ENCODE measurements at places on chromosomes 2 and 18.

- DNase-seq = no peak
These were observed 925.7 kb downstream of the DCDC2C start for GRCh38 chr2:4628998-4629501.

DNA sequence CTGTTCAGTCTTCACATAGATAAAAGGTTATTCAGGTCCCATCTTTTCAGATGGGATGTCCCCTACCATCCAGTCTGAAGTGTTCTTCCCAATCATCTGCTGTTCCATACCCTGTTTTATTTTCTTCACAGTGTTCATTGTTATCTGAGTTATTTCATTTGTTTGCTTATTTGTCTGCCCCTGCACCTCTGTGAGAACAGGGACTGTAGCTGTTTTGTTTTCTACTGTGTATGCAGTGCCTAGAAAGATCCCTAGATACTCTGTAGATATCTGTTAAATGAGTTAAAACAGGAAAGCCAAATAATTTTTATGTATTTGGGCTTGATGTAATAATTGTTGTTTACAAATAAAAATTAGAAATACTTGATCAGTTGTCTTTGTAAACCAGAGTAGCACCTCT, 34.2 kb downstream of the SMAD4 start:
- no peak for DNase-seq

GRCh38 chr2:48545244-48545643, 15.3 kb downstream of the STON1 start:
- no peak for DNase-seq

DNA sequence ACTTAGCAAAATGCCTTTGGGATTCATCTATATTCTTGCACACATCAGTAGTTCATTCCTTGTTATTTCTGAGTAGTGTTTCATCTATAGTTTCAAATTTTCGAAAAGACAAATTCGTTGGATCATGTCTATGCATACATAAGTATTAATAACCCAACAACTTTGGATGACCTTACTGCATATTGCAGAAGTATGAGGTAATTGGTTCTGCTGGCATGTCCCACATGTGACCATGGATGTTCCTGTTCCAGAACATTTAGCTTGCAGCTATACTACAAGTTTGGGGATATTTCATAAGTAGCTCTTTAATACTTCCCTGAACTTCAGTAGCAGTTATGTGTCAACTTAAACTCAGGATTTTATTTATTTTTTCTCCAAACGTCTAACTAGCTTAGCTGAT, 44.9 kb downstream of the APLF start:
- no peak for DNase-seq

GRCh38 chr2:4844881-4845280, 847.3 kb upstream of the SOX11 start:
- DNase-seq = no peak

DNA sequence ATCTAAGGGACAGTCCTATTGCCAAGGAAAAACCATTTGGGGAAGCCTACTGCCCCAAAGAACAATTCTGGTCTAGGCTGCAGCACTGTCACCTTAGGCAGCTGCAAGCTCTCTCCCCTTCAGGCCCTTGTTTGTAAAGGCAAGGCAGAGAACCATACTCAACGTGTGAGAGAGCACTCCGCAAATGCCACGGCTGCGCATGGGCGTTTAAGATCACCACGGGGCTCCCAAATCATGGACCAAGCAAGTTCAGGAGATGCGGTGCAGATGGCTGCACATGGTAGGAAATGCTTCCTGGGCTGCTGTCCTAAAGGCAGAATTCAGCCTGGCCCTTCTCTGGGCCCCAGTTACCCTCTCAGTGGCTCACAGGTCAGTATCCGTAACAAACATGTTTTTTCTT, 15.5 kb downstream of the ERFE start:
- DNase-seq = no peak

- DNase-seq = no peak
These were observed 123.5 kb downstream of the ATAD2B start for GRCh38 chr2:23803264-23803964.

DNA sequence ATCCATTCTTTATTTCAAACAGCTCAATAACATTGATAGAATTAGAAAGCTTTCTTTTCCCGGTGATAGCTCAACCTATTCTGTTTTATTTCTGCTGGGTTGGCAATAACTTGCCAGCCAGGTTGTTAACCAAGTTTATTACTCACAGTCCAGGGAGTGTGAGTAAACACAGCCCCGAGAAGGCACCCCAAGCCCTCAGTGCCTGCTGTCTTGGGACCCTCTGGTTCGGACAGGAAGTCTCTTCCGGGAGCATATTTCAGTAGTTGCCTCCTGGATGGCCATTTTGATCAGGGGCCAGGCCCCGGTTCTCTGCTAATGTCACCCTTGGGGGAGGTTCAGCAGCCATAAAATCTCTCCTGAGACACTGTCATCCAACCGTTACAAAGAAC, 176.8 kb downstream of the INO80D start:
- DNase-seq = no peak

DNA sequence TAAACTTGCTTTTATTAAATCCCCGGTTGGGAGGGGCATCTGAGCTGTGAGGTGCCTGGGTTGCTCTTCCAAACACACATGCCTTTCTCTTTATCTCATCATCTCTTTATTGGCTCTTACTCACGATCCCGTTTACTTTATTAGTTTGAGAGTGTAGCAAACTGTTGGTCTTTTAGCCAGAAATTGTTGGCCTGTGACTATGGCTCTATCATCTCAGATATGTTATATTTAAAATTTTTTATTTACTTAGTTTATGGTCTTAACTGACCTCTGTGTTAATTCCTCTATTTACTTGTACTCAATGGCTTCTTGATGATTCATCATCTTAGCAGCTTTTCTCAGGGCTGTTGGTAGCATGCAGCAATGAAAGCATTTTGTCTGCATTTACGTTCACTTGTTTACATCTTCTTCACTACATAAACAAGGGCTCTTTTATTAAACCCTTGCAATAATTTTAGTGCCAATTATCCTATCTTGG, 408.4 kb downstream of the HRH4 start:
- DNase-seq = no peak

DNA sequence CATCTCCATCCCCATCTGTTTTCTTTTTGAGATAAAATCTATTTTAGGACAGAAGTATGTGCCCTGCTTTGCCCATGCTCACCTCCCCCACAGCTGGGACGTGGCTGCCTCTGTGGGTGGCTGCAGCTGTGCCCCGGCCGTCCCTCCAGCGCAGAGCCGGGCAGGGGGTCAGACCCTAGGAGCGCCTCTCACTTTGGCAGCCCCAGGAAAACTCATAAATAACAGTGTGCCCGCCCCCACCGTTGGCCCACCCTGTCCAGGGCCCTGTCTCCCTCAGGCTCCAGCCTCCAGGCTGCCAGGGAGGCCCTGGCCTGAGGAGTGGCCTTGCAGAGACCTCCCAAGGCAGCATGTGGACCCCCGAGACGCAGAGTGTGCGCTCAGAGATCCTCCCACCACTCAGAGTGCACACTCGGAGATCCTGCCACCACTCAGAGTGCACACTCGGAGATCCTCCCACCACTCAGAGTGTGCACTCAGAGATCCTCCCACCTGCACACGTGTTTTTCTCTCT, 178.1 kb downstream of the TWIST2 start:
- no peak for DNase-seq

- no peak for DNase-seq
These were observed 100.8 kb upstream of the TFPI start for GRCh38 chr2:187655001-187655400.

GRCh38 chr2:121427187-121427689, 103.4 kb upstream of the RNU4ATAC start:
- DNase-seq = no peak

DNA sequence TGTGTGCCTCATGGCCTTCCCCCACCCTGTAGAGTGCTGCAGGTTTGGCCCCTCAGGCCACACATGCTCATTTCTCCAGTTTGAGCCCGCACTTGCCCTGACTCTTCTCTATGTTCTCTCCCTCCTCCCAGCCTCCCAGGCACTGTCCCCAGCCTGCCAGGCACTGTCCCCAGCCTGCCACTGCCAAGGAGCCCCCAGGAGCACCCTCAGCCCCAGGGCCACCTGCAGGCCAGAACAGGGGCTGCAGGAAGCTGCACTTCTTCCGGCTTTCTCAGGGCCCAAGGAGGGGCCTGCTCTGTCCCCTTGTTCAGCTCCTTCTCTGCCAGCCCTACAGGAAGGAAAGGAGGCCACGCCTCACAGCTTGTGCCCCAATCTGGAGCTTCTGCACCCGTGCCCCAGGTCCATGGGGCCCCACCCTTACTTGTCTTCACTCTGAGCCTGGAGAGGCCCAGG, 31.6 kb downstream of the CYP26B1 start:
- no peak for DNase-seq

GRCh38 chr2:121297217-121297830, 12.3 kb upstream of the TFCP2L1 start:
- DNase-seq = no peak

DNA sequence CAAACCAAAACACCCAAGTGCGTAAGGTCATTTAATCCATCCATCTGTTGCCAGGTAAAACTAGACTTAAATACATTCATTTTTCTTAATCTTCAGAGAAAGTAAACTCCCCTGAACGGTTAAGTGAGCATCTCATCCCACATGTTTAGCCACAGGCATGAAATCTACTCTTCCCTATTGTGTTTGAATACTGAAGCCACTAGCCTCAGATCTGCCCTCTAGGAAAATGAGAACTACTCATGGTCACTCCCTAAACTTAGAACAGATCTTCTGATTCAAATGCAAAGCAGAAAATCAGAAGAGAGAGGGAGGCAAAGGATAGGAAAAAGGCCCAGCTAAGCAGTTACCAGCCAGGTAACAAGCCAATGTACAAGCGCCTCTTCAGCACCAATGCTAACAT, 7.1 kb downstream of the TMEM247 start:
- no peak for DNase-seq

GRCh38 chr2:84052913-84053312, 406.2 kb downstream of the SUCLG1 start:
- DNase-seq = no peak

DNA sequence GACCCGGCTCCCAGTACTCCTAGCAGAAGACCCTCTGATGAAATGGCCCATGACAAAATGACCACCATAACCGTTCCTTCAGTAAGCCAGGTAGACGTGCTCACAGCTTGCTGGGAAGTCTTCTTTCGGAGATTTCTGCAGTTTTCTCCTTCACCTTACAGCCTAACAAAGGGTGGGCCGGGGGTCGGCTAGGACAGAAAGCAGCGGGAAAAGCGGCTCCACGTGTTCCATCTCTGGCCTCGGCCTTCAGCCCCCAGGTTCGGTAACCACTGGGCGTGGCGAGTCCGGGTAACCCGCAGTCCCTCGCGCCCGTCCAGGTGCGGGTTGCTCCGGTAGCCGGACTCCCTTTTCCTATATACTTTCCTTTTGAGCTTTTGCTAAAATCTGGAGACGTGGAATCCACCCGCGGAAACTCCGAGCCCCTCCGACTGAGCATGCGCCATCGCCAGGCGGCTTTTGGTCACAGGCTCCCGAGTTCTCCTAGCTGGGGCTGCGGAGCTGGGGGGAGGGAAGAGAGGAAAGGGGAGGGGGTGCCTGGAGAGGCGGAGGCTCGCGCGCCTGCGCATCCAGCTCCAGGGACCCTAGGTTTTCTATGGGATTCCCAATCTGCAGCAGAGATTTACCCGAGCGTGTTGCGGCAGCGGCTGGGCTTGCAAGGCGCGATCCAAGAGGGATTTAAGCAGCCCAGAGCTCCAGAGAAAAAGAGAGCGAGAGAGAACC, at the start of gene VSNL1:
TSS of gene VSNL1 (plus strand) at position 604 of the 720 bp plus-strand sequence. CDS start 51,379 bp downstream, outside the sequence.
- no peak for DNase-seq

DNA sequence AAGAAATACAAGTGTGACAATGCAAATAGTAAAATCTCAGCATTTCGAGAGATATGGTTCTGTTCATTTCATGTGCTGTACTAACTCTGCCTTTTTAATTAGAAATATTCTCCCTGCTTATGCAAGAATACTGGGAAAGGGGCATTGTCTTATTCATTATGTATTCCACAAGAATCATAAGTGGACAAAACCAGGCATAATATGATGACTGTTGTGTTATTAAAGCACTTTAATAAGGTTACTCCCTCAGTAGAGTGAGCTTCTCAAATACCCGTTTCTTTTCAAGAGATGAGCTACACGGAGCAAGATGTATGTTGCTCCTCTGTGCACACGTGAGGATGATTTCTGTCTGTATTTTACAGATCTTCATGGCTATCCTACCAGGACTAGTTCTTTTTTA, 638.7 kb upstream of the FANCL start:
- no peak for DNase-seq

- DNase-seq = no peak
These were observed 112.5 kb downstream of the LPIN1 start for GRCh38 chr2:11858883-11859282.

GRCh38 chr2:123093199-123093598, 931.9 kb upstream of the CNTNAP5 start:
- DNase-seq = no peak

- DNase-seq = no peak
These were observed 55.5 kb upstream of the ACVR2A start for GRCh38 chr2:147789287-147789686.

DNA sequence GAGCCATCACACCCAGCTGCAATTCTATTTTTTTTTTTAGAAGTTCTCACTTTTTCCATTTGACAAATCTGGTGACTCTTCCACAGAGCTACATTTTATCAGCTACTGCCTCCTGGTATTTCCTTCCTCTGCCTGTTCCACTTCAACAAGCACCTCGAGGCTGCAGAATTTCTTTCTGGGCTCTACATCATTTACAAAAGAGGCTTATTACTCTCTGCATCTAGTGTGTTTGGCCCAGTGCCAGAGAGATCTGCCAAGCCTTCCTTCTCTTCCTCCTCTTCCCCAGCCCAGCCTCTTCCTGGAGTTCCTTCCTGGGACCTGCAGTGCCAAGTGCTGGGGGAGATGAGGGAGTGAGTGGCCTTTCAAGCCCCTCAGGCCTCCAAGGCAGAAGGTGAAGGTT, 119.6 kb upstream of the ITGA6 start:
- no peak for DNase-seq

DNA sequence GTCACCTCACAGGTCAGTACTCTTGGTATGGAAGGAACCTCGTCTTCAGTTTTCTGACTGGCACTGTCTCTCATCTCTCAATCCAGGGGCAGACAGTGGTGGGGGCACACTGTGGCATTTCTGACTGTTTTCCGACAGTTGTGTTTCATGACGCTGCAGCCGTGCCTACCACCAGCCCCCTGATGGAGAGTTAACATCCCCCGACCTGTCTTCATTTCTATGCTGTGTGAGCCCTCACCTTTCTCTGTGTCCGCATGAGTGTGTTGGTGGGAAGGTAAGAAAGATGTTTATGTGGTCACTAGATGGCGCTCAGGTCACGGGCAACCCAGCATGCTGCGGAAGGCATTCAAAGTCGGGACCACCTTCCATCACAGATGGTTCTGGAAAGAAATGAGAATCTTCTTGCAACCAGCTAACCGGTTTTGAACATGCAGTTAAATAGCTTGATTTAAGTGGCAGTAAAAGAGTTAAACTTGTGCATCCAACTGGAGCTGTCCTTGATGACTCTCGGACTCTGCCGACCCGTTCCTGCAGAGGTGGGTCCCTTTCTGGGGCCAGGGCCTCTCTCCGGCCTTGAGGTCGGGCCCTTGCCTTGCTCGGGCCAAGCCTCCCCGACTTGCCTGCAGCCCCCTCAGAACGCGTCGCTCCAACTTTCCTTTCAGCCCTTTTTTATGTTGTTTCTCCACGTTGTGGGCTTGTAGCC, 92.4 kb downstream of the DYSF start:
- DNase-seq = peak; percentile 57

- no peak for DNase-seq
These were observed 4.6 kb downstream of the PROC start for GRCh38 chr2:127422559-127423477.

Measured in activated CD4-positive, alpha-beta T cell treated with anti-CD3 and anti-CD28 coated beads, Interleukin-2, Interleukin-6, amounts not matched to agents 100 ng/mL and 50 ng/mL, durations not matched to agents 16 hours and 8 hours (primary cell).